ENCODE measurements at places on chromosomes 13 and 19.
A peak's percentile ranks its signal among the peaks of the same experiment; 100 is the strongest.

DNA sequence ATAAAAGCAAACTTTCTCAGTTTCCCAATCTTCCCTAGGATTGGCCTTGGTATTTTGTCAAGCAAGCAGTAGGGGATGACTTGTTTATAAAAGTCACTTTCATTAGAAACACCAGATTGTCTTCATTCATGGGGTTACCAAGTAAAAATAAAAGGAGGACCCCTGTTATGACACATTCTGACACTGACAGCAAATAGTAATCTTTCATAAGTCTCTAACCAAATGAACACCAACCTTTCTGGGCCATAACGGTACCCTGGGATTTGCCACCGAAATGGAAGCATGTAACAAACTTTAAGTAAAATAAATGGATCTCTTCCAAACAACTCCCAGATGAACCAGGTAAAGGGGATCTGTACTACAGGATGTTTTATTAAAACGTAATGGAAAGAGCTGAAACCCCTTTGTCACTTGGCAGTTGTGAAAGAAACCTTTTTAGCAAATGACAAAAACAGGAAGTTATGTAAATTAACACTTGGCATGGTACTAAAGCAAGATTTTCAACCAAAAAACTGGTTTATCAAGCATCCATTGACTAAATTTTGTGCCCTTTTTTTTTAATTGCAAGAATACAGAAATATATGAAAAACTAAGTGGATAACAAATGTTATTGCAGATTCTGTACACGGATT, 335.6 kb downstream of the RBM26 start:
- no peak for DNase-seq

- DNase-seq = peak; percentile 89
These were observed 5.6 kb upstream of the DPF1 start for GRCh38 chr19:38229585-38230073.

DNA sequence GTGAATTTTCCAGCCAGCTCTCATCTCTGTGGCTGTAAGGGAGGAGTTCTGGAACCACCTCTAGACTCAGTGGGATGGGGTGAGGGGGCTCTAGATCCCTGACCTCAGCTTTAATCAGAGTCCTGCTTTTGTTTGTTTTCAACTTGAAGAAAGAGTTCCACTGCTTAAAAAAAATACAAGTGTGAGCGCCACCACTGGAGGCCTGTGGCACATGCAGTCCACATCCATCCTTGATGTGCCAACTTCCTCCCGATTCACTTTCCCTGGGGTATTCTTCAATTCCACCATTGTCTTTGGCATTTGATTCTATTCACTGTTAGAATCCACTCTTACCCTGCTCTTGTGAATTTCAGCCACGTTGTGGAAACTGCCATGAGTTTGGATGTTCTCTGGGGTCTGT, 62.4 kb upstream of the GJB6 start:
- no peak for DNase-seq

DNA sequence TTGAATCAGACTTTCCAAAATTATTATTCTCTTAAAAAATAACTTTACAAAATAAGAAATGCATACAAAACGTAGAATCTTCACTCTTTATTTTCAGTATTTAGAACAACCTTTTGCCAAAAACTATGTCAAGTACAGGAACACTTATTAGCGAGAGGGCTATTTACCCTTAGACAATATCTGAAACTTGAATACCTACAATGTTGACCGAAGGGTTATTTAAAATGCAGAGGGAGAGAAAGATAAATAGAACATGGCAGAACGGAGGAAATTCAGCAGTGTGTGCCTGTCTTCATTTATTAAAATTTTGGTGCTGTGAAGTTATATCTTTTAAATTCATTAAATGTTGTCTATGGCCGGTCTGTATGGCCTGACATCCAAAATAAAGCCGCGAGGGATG, 198.8 kb downstream of the EFNB2 start:
- no peak for DNase-seq

DNA sequence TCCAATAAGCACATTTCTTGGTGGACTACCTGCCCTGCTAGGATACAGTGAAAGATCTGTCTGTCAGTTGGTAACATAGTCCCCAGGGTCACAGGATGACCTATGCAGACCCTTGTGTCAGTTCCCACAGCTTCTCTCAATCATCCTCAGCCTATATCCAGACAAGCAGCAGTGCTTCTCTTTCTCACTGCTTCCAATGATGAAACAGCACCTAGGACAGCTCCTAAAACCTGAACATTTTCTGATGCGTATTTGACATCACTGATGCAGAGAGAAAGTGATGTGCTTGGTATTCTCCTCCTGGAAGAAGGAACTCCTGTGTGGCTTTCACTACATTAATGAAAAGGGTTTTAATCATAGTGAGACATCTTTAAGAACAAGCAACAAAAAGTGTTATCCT, 43.7 kb downstream of the ZNF557 start:
- no peak for DNase-seq

GRCh38 chr19:18072335-18072734, 14.4 kb downstream of the IL12RB1 start:
- DNase-seq = no peak

DNA sequence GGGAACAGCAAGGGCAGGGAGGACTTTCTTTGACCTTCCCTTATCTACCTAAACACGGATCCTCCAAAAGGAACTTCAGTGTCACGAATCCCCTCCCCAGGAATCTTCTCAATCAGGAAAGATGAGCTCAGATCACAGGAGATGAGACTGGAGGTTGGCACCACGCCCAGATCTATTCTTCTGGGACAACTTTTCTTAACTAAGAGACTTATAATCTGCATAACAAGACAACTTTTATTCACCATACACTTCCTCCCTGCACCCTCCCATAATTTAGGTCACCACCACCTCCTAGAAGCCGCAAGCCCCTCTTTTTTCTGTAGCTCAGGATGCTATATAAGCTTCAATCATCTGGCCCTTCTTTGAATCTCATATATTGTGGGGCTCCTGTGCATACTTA, 19.2 kb upstream of the AKT2 start:
- peak; percentile 24 for DNase-seq

DNA sequence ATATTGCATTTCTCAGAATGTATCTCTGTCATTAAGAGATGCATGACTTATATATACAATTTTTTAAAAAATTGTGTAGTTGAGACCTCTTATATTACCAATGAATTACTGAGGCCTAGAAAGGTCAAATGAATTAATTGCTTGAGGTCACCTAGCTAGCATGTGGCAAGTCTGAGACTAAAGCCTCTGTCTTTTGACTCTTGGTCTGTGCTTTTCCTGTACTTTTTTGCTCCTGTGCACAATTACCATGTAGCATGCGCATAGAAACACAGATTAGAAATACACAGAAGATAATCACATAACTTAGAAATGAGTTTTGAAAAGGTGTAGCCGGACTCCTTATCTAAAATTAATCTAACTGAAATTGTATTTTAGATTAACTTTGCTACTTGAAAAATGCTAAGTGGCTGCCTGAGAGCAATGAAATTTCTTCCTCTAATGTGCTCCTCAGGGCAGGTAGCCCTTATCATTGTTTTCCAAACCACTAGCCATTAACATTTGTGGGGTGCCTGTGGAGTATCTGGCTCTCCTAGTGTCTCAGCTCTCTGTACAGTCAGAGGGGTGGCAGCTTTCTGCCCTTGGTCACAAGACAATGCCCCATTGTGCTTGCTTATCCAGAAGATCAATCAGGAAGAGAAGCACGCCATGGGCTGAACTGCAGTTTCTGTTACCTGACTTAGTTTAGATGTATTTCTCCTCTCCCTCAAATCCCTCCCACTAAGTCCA, 119.6 kb downstream of the RFC3 start:
- DNase-seq = no peak

DNA sequence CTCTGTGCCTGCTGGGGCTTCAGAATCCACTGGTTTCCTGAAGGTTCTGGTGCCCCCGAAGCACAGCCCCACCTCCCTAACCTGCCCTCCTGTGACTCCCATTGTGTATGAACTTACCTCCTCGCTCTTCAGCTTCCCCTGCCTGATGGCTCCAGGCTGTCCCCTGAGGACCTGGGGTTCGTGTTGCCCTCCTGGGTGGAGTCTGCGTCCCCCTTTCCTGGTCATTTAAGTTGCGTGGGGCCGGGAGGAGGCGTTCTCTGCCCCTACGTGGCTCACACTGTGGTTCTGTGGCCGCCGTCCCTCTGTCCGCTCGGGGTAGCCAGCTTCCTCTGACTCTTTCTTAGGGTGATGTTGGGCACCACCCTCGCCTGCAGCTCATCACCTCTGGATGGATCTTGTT, 13.9 kb downstream of the TFDP1 start:
- DNase-seq = no peak

- DNase-seq = no peak
These were observed 147.9 kb downstream of the LMO7 start for GRCh38 chr13:75784003-75784402.

GRCh38 chr13:81021284-81021840, 680.4 kb upstream of the SPRY2 start:
- no peak for DNase-seq

DNA sequence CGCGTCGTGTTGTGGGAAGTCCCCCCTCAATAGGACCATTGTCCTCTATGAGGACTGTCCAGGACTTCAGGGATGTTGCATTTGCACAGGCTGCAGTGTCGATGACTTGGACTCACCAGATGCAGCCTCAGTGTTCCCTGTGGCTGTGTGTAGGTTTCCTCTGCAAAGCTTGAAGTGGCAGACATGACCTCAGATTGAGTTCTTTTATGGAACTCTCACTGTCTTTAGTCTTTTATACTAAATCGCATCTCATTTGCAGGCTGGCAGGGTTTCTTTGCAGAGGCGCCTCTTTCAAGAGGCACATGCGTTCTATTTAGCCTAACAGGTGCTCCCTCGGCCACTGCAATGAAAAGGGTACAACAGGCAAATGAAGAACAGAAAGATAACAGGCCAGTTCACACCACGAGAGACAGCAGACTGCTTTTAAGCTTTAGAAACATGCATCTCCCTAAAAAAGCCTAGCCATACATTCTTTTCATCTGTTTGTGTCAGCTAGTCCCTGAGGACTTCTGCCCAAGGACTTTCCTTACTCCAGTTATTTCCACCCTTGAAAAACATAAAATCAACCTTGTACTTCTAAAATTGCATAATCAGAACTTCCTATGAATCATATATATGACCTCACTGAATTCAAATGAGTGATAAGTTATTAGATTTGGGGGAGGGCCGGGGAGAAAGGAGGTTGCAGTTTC, 118.4 kb downstream of the RAB20 start:
- peak; percentile 46 for DNase-seq

DNA sequence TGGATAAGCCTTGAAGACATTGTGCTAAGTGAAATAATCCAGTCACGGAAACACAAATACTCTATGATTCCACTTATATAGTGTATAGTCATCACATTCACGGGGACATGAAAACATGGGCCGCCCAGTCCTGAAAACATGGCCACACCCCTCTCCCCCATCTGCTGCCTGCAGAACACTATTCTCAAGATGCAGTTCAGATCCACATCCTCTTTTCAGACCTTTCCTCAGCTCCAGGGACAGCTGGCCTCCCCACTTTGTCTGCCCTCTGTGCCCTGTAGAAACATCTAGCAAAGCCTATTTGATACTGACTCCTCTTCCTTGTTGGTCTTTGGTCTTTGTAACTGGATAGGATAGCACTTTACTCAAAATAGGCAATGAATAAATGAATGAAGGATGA, 8.3 kb downstream of the RFX2 start:
- no peak for DNase-seq

DNA sequence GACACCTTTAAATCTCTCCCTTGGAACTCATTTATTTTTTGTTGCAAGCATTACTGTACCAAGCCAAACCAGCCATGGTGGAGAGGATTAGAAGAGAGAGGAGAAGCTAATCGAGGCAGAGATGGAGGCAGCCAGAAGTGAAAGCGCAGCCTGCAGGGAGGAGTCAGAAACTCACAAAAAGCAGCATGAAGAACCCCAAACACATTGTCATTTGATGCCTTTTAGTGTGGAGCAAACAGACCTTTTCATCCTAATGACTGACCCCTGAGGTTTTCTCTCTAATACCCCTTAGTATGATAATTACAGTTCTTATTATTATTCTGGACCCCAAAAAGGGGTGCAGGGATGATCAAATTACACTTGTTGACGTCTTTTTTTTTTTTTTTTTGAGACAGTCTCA, 62.5 kb downstream of the TNFRSF19 start:
- no peak for DNase-seq

DNA sequence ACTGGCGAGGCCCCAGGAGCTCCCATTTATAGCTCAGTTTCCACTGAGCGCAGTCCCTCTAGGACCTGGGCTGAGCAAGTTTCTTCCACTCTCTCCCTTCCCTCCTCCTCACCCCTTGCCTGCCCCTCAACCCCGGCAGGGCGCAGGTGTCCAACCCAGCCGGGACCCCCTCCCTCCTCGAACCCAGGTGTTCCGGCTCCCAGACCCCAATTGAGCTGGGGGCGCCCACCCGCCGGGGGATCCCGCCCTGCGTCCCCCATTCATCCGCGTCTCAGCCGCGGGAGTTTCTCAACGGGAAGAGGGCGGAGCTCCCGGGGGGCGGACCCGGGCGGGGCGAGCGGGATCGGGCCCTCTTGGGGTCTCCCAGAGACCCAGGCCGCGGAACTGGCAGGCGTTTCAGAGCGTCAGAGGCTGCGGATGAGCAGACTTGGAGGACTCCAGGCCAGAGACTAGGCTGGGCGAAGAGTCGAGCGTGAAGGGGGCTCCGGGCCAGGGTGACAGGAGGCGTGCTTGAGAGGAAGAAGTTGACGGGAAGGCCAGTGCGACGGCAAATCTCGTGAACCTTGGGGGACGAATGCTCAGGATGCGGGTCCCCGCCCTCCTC, at the start of gene KIRREL2:
Gene KIRREL2 (plus strand): TSS at position 366 of the 604 bp plus-strand sequence. CDS start 209 bp downstream, at position 575.
- DNase-seq = no peak

Data from fibroblast of upper back skin (primary cell).